ENCODE measurements at places on chromosomes 3 and 15.

- peaks cover 3% of the 10 kb centered on the region for H3K4me1 ChIP-seq
- H3K4me3 ChIP-seq, result no peak overlapping the region
- H3K36me3 ChIP-seq, result no peaks in the 10 kb centered on the region
- DNase-seq, result no peak
- H3K27me3 ChIP-seq, result peaks cover 4% of the 10 kb centered on the region
- no peak overlapping the region for H3K27ac ChIP-seq
Measured at GRCh38 chr15:40235201-40235885, 3.5 kb upstream of the PAK6 start.

GRCh38 chr15:76566276-76566675, 229.7 kb downstream of the ISL2 start:
- no peaks in the 10 kb centered on the region for H3K36me3 ChIP-seq
- no peaks in the 10 kb centered on the region for H3K27me3 ChIP-seq
- H3K4me3 ChIP-seq, result no peak overlapping the region
- no peak for DNase-seq
- no peak overlapping the region for H3K27ac ChIP-seq

- H3K27me3 ChIP-seq, result no peaks in the 10 kb centered on the region
- H3K4me3 ChIP-seq, result no peak overlapping the region
- DNase-seq, result no peak
- peaks cover 45% of the 10 kb centered on the region for H3K4me1 ChIP-seq
Measured at GRCh38 chr3:11021611-11022011, 29.1 kb downstream of the SLC6A1 start.

DNA sequence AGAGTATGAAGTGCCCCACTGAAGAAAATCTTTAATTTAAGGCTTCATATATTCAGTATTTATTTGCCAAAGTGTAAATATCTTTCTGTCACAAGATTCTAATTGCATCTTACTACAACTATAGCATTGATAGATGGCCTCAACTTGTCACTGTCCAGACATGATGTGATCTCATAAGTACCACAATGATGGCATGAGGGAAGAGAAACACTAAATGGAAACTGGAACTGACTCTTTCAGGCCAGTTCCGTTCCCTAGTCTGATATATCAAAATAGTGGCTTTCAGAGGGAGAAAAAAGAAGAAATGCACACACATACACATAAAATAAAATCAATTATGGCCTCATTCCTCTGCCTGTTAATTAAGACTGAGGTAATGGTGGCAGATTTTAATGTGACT, 615.7 kb downstream of the TBL1XR1 start:
- H3K4me1 ChIP-seq, result no peaks in the 10 kb centered on the region
- H3K27ac ChIP-seq, result no peak overlapping the region
- DNase-seq, result no peak
- H3K4me3 ChIP-seq, result no peak overlapping the region
- no peaks in the 10 kb centered on the region for H3K36me3 ChIP-seq

DNA sequence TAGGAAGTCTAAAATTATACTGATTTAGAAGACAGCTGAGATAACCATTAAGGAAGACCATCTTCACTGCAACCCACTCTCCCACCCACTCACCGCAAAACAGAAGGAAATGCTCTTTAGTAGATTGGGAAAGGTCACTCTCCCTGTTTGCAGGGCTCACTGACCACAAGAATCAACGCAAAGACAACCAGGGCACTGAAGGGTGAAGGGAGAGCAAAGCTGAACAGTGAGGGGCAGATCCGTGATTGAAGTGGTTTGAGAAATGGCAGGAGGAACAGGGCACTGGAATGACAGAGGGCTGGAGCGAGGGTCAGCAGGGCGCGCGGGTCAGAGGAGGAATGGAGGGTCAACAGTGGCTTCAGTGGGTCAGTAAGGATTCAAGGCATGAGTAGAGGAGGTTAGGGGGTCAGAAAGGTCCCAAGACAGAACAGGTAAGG, 520 bp downstream of the MESD start:
- H3K4me1 ChIP-seq, result peaks cover 22% of the 10 kb centered on the region
- no peaks in the 10 kb centered on the region for H3K27me3 ChIP-seq
- DNase-seq, result peak; percentile 40
- H3K4me3 ChIP-seq, result peak overlapping the region; percentile 66
- peak overlapping the region; percentile 95 for H3K27ac ChIP-seq
- no peaks in the 10 kb centered on the region for H3K36me3 ChIP-seq

- H3K36me3 ChIP-seq, result no peaks in the 10 kb centered on the region
- H3K4me3 ChIP-seq, result no peak overlapping the region
- no peak for DNase-seq
- H3K27me3 ChIP-seq, result no peaks in the 10 kb centered on the region
- H3K27ac ChIP-seq, result no peak overlapping the region
Measured at GRCh38 chr3:21484057-21484827, 266.8 kb downstream of the ZNF385D start.

DNA sequence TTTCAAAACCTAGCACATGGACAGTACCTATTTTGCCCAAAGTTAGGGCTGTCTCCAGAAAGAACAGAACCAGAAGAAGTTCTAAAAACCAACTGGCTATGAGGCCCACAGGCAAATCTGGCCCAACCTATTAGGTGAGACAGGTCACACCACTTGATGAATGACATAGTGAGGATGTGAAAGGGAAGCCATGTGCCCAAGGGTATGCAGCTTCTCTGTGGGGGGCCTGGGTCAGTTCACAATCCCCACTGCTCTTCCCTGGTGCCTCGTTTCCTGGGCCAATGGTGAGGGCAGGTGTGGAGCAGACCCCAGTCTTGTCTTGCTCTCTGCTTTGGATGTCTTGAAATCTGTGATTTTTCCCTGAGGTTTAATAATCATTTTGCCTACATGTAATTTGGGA, 8.9 kb downstream of the INSYN1 start:
- H3K27me3 ChIP-seq, result no peaks in the 10 kb centered on the region
- DNase-seq, result no peak
- no peaks in the 10 kb centered on the region for H3K36me3 ChIP-seq
- no peak overlapping the region for H3K4me3 ChIP-seq
- H3K4me1 ChIP-seq, result peaks cover 5% of the 10 kb centered on the region

DNA sequence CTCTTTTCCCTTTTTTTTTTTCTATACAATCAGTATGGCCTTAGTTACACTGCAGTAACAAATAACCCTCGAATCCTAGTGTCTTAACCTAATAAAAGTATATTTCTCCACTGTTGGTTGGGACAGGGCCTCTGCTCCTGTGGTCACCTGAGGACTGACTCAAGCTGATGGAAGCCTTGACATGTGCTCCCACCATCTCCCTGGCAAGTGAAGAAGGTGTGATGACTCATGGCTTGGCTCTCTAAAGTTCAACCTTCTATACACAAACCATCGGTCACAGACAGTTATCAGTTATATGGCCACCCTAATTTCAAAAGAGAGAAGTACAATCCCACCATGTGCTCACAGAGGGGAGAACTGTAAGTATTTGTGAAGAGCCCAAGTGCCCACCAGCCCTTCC, 65.8 kb upstream of the CACNA2D3 start:
- H3K36me3 ChIP-seq, result no peaks in the 10 kb centered on the region
- H3K4me3 ChIP-seq, result no peak overlapping the region
- no peak for DNase-seq
- no peaks in the 10 kb centered on the region for H3K27me3 ChIP-seq

DNA sequence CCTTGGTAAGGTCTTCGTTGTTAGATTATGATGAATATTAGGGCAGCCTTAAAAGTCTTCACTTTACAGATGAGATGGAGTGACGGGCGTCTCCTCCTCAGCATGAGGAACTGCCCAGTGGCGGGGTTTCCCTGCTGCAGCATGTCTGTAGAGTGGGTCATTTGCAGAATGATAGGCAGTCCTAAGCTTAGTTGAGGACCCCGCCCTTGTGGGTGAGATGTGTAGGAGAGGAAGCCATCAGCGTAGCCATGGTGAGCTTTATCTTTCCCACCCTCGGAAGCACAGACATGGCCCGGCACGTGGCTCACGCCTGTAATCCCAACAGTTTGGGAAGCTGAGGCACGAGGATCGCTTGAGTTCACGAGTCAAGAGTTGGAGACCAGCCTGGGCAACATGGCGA, 877 bp downstream of the NIT2 start:
- peaks cover 5% of the 10 kb centered on the region for H3K36me3 ChIP-seq
- peak overlapping the region; percentile 87 for H3K27ac ChIP-seq
- H3K4me3 ChIP-seq, result peak overlapping the region; percentile 91
- no peaks in the 10 kb centered on the region for H3K27me3 ChIP-seq

DNA sequence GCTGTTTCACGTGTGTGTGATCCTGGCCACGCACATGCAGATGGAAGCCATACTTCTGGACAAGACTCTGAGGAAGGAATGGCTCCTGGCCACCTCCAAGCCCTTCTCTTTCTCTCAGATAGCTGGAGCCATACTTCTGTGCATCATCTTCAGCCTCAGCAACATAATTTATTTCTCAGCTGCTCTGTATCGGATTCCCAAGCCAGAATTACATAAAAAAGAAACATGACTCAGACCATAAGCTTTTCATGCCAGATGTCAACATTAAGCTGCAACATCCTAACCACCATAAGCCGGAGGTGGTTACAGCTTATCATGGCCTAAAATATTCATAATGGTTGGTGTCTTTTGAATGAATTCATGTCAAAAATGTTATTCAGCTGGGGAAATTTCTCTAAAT, 10.6 kb upstream of the KIF23 start:
- no peaks in the 10 kb centered on the region for H3K36me3 ChIP-seq
- DNase-seq, result no peak
- H3K4me1 ChIP-seq, result no peaks in the 10 kb centered on the region
- no peak overlapping the region for H3K27ac ChIP-seq
- H3K4me3 ChIP-seq, result no peak overlapping the region

DNA sequence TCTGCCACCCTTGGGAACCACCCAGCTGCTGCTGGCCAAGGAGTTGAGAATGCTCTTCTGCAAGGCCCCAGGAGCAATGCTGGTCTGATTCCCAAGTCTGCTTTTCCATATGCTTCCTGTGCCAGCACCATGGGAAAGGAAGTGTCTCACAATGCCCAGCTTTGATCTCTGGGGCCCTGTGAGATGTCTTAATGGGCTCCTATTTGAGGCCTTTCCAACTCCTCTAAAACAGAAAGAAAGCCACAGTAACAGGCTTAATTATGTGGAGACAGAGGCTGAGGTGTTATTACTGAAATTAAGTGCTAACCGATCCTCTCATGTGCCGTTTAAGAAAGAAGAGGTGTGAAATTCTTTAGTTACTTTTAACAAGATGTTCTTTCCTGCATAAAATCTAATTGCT, 4.5 kb downstream of the EOGT start:
- no peak for DNase-seq
- no peaks in the 10 kb centered on the region for H3K27me3 ChIP-seq
- H3K4me3 ChIP-seq, result no peak overlapping the region
- H3K27ac ChIP-seq, result no peak overlapping the region

GRCh38 chr3:32460031-32460749, 42.5 kb downstream of the CMTM6 start:
- no peaks in the 10 kb centered on the region for H3K36me3 ChIP-seq
- no peak overlapping the region for H3K4me3 ChIP-seq
- peaks cover 2% of the 10 kb centered on the region for H3K4me1 ChIP-seq
- no peak overlapping the region for H3K27ac ChIP-seq
- H3K27me3 ChIP-seq, result no peaks in the 10 kb centered on the region

GRCh38 chr3:11047500-11047899, 55.0 kb downstream of the SLC6A1 start:
- no peaks in the 10 kb centered on the region for H3K4me1 ChIP-seq
- H3K27me3 ChIP-seq, result no peaks in the 10 kb centered on the region
- no peak for DNase-seq
- H3K4me3 ChIP-seq, result no peak overlapping the region

GRCh38 chr3:151916781-151917180, 43.3 kb downstream of the SUCNR1 start:
- no peaks in the 10 kb centered on the region for H3K27me3 ChIP-seq
- no peaks in the 10 kb centered on the region for H3K4me1 ChIP-seq
- no peaks in the 10 kb centered on the region for H3K36me3 ChIP-seq
- DNase-seq, result no peak
- H3K4me3 ChIP-seq, result no peak overlapping the region

DNA sequence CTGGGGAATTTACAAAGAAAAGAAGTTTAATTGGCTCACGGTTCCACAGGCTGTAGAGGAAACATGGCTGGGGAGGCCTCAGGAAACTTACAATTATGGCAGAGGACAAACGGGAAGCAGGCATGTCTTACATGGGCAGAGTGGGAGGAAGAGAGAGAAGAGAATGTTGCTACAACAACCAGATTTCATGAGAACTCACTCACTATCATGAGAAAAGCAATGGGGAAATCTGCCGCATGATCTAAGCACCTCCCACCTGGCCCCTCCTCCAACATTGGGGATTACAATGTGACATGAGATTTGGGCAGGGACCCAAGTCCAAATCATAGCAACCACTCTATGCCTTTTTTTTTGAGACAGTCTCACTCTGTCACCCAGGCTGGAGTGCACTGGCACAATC, 28.8 kb downstream of the PCNP start:
- H3K36me3 ChIP-seq, result no peaks in the 10 kb centered on the region
- H3K27ac ChIP-seq, result no peak overlapping the region
- no peak for DNase-seq
- no peaks in the 10 kb centered on the region for H3K27me3 ChIP-seq
- H3K4me3 ChIP-seq, result no peak overlapping the region

- H3K36me3 ChIP-seq, result no peaks in the 10 kb centered on the region
- peaks cover 3% of the 10 kb centered on the region for H3K27me3 ChIP-seq
- DNase-seq, result no peak
- H3K4me3 ChIP-seq, result no peak overlapping the region
- H3K4me1 ChIP-seq, result no peaks in the 10 kb centered on the region
- H3K27ac ChIP-seq, result no peak overlapping the region
Measured at GRCh38 chr3:133293397-133294110, 106.3 kb upstream of the BFSP2 start.

- no peaks in the 10 kb centered on the region for H3K27me3 ChIP-seq
- H3K4me1 ChIP-seq, result peaks cover 20% of the 10 kb centered on the region
- no peaks in the 10 kb centered on the region for H3K36me3 ChIP-seq
- H3K27ac ChIP-seq, result peak overlapping the region; percentile 90
- H3K4me3 ChIP-seq, result no peak overlapping the region
Measured at GRCh38 chr15:100516643-100517512, 11.9 kb downstream of the CERS3 start.

DNA sequence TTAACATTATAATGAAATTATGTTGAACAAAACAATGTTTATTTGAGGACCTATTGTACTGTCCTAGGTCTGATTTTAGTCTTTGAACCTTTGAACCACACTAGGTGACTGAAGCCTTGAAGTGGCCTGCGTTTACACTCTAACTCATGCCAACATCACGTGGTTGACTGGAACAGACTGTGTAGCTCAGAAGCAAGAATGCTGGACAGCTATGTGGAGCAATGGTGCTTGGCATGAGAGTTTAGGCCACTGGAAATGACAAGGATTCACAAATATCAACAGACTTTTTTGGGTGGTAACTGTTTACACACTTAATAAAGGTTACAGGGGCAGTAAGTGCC, 391.5 kb downstream of the RAP2B start:
- no peak for DNase-seq
- no peak overlapping the region for H3K4me3 ChIP-seq
- no peaks in the 10 kb centered on the region for H3K27me3 ChIP-seq

GRCh38 chr3:16534640-16535262, 21.3 kb upstream of the RFTN1 start:
- no peak overlapping the region for H3K27ac ChIP-seq
- no peak overlapping the region for H3K4me3 ChIP-seq
- no peaks in the 10 kb centered on the region for H3K36me3 ChIP-seq

Measured in liver (tissue), 10 donors.